ENCODE measurements at places on chromosomes 5 and 9.

DNA sequence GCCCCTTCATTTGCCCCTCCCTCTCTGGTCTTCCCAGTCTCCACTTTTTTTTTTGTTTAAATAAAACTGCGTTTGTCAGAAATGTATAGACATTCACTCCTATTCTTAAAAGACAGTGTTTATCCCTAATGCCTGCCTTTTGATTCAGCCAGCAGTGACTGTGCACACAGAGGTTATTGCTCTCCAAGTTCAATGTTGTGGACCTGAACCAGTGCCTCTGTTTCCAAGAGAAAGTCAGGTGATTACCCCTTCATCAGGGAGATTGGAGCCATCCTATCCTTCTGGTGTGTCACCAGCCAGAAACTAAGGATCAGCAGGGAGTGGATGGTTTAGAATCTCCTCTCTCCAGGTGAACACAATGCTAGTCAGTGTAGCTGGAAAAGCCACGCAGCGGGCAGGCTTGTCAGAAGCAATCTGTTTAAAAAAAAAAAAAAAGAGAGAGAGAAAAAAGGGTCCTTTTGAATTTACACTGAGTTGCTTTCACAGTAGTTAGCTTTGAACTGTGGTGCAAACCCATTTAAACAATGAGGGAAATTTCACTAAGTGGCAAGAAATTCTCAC lies 167.5 kb upstream of the DMRT1 start:
- DNase-seq, result no peak

GRCh38 chr9:37511016-37512010 lies 25.6 kb downstream of the POLR1E start:
- DNase-seq, result no peak

GRCh38 chr5:178209334-178210072 lies 5.2 kb downstream of the HNRNPAB start:
- DNase-seq, result no peak

DNA sequence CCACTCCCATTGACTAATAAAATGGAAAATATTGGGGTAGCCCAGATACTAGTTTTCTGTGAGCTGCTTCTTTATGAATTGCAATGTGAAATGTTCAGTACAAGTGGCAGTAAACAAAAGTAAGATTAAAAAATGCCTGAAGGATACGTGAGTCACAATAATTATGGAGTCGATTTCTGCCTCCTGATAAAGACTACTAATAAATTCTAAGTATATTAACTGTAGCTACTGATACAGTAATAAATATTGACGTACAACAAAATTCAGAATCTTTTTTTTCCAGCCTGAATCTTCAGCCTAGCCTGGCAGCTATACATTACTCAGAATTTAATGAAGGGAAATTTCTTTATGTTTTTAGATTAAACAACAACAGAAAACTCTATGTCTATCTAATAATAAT lies 218.1 kb downstream of the MPDZ start:
- DNase-seq, result no peak

GRCh38 chr9:35729700-35730485 lies 2.1 kb downstream of the TLN1 start:
- peak; percentile 82 for DNase-seq

DNA sequence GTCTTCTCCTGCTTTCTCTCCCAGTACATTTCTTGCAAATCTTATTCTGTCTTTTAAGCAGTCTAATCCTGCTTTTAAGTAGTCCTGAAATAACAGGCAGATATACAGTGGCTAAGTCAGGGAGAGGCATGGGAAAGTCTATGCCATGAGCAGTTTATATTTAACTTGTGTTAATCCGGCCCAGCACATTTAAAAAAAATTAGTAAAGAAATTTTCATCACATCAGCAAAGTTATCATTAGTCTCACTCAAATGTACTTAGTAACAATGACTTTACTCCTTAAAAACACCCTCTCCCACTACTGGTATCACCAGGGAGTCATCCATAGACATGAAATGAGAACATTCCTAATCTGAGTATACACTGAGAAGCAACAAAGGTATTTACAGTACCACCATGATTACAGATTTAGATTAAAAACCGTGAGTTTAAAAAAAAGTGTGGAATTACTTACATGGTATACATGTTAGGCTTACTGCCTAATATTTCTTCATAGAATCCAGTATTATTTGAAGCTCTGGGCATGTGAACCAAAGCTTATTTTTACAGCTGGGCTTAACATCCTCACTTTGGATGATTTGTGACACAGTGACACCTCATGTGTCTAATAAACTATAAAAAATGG lies 75.9 kb upstream of the DAB2 start:
- no peak for DNase-seq

DNA sequence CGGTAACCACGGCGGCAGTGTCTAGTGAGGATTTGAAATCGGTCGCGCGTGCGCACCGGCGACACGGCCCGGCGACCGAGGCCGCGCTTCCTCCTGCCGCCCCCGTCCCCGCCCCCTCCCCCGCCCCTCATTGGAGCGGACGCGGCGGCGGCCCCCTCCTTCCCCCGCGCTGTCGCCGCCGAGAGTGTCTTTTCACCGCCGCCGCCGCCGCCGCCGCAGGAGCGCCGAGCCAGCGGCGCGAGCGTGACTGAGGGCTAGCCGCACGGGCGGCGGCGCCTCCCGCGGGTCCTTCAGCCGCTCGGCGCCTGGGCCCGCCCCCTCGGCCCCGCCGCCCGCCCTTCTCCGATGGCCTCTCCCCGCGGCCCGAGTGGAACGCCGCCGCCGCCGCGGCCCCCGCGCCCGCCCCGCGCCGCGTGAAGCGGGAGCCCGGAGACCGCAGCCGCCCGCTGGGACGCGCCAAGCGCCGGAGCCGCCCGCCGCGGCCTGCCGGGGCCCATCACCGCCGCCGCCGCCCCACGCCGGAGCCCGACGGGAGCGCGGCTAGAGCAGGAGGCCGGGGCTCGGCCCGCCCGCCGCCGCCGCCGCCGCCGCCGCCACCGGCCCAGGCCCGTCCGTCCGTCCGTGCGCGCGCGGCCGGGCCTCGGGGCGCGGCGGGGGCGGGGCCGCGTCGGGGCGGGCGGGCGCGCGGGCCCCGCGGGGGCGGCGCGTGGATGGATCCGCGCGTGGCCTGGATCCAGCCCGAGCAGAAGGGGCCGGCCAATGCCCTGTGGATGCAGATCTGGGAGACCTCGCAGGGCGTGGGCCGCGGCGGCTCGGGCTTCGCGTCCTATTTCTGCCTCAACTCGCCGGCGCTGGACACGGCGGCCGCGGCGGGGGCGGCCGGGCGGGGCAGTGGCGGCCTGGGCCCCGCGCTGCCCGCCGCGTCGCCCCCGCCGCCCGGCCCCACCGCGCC lies at the start of gene TENT4A:
Gene TENT4A, plus strand, starts transcription at position 159 of the 952 bp plus-strand sequence. Its CDS starts 552 bp downstream, at position 711.
- peak; percentile 31 for DNase-seq

- peak; percentile 89 for DNase-seq
These were observed 62.7 kb downstream of the SEMA4D start for GRCh38 chr9:89435071-89435823.

DNA sequence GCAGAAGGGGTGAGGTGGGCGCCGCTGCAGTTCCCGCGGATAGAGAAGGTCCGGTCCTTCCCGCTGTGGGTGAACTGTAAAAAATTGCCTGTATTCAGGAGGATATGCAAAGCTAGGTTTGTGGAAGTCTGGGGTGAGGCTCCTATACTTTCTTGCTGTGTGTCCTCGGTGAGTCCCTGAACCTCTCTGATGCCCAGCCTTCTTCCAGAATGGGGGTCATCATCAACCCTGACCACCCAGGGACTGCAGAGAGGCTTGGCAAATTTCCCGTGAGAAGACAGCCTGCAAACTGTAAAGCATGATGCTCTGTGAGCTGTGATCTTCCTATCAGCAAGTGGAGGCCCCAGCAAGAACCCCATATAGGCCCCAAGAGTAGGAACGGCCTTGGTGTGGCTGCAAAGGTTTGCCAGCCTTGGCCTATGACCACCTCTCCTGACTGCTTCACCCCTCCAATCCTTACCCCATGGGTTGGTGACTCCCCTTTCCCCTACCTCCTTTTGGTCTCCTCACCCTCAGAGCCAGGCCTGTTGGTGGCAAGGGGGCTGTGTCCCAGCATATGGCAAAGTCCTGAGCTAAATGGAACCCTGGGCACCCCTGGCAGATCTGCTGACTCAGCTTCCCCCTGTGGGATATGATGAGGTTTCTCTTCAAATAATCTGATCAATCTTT lies 760 bp downstream of the ALDH1B1 start:
- no peak for DNase-seq

DNA sequence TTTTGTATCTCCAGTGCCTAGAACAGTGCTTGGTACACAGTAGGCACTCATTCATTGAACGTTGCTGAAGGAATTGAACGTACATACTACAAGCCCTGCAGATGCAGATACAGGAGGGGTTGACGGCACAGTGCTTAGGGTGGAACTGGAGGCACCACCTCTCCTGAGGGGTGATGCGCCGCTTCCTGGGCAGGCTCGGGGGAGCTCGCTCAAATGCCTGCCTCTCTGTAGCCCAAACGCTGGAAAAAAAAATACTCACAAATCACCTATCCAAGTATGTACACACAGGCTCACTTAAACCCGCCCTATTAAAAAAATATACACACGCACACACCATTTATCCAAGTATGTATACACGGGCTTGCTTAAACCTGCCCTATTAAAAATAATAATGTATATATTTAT lies 536 bp upstream of the COMMD10 start:
- DNase-seq, result peak; percentile 62

DNA sequence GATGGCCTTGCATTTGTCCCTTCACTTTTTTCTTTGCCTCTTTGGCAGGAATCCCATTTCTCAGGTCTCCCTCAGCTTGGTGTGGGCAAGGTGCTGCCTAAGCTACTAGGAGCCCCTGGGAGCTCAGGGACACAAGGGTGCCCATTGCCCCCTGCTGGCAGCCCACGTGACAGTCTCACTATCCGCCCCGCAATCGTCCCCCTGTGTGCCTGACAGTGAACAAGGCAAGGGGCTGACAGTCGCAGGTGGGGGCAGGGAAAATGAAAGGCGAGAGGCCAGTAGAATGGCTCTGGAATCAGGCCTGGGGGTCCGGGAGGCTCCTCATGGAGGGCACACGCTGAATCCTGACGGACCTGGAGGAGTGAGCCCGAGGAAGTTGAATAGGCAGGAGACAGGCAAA lies 2.0 kb upstream of the PCDH12 start:
- DNase-seq, result no peak

DNA sequence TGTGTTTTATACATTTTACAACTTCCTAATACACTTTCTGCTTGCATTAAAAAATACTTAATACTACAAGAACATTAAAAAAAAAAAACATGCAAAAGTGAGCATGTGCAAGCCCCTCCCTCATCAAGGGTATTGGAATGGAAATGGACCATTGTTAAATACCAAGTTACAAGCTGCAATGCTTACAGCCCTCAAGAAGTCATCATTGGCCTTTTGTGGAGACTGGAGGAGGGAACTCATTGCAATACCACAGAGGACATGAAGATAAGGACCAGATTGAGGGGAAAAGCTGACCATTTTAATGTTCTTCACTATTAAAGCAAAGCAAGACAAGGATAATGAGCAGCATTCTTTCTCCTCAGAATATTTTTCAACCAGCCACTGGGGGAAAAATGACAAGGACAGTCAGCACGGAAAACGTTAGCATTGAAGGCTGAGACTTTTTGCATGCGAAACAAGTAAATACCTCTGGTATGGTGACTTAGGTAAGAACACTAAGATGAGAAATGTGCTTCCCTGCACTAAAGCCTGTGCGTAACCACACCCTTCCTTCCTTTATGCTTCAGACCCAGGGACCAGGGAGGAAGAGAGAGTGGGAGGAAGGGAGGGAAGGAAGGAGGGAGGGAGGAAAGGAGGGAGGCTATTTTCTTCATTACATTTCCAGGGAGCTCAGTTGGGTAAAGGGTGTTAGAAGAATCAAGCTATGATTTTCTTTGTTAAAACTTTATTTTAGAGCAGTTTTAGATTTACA lies 141.1 kb upstream of the RAPGEF1 start:
- no peak for DNase-seq

DNA sequence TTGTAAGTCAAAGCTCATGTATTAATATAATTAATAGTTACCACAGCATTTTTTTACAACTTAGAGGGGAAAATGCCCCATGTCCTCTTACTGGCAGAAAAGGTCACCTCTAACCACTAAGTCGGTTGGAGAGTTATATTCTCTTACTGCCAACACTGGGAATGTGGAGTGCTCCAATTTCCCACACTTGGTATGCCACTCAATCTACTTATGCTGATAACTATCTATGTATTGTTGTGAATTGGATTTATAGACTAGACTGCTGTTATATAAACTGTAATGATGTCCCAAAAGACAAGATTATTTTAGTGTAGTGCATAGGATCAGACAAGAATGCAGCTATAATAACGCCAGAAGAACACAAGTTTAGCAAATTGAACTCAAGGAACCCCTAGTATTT lies 2385.2 kb upstream of the C9orf72 start:
- no peak for DNase-seq

DNA sequence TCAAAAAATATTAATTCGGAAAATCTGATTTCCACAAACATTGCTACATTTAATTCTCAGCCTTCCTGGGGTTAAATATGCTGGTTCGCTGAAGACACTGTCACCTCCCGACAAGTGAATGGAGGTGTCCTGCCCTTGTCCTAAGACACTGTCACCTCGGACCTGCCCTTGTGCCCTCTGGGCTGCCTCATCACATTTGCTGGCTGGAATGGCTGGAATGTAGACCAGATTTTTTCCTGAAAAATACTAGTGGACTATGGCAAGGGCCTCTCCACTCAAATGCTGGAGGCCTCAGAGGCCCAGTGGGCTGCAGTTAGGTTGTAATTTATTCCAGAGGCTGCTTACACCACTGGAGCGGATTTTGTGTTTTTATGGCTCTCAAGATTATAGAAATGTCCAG lies 28.2 kb downstream of the CACNA1B start:
- DNase-seq, result no peak

GRCh38 chr9:2597483-2597882 lies 24.1 kb upstream of the VLDLR start:
- no peak for DNase-seq

- no peak for DNase-seq
These were observed 120.8 kb downstream of the EMB start for GRCh38 chr5:50320131-50320749.

DNA sequence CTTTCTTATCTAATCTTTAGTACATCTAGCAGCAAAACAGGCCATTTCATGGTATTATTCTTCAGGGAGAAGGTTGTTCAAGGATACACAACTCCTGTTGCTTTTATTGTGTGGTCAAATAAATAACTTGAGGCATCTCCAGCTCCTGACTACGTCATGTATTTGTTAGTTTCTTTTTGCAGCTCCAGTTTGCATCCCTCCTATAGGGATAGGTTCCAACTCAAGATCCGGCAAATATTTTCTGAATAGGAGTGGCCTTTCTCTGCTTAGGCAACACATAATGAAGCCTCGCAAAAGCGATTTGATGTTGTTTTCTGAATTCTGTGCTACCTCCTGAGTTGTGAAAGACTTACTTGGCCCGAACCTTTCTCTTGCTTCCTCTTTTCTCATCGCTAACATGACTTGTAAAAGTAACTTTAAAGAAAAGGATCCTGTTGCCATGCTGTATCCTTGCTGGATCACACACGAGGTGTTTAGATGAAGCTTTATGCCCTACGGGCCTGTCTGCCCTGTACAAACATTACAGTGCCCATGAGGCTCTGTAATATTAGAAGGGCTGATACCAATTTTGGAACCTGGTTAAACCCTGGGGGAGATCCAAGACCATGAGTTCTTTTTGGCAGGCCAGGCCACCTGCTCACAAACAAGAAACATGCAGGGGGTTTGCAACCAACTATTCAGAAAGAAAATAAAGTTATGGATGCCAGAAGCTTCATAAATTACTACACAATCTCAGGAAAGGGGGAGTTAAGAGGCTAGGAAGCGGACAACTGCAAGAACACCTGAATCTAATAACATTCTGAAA lies 149.8 kb upstream of the FGF10 start:
- DNase-seq, result no peak
